CD4-positive, alpha-beta T cell treated with Interleukin-2 at 100 ng/mL for 4 hours (primary cell): ENCODE measurements at places on chromosomes 3 and 15.

- no peak for DNase-seq
Measured at GRCh38 chr3:157170861-157171260, 10.9 kb upstream of the CCNL1 start.

DNA sequence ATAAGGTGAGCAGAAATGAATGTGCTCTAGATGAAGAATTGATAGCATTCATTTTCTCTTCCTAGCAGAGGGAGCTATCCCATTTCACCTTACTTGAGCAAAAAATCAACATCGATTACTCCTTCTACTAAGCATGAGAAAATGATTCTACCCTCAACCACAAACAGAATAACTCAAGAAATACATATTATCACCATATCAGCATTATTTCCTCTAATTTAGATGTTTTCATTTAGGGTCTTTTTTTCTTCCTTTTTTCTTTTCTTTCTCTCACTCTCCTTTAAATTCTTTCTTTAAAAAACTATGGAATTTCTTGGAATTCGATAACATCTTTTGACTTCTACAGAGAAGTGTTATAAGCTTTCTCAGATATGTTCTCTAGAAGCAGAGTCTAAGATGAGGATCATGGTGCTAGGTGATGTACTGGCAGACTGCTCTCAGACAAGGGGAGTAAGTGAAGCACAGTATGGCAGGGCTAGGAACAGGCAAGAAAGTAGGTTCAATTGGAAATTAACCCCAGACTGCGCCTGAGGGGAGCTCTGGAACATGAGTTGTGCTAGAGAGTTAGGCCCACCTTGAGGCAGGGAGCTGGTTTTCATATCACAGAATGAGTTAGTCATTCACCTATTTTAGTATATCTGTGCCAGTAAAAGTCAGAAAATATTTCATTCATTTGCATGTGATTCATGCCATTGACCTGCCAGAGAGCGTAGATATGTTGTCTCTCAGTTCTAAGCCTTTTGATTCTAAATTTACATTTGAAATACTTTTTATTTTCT, 279.2 kb upstream of the KCNH8 start:
- DNase-seq, result no peak

GRCh38 chr3:71753701-71754609, at the start of gene GPR27:
Gene GPR27, plus strand, starts transcription at chr3:71753855. Its CDS starts 195 bp downstream, at chr3:71754050.
- DNase-seq, result no peak

DNA sequence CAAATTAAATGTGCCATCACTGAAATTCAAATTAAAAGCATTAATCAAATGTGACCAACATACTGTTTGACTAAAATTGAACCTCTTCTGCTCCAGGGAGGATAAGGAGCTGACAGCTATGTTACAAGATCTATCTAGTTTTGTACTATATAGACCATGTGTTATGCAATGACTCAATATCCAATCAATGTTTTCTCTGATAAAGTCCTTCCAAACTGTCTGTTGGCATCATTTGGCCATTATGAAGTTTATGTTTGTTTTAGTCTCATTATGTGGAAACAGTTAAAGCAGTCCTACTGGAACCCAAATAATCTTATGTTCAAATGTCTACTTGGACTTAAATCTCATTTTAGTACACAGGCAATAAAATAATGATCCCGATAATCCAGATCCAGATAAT, 267.0 kb upstream of the THBS1 start:
- DNase-seq, result no peak

GRCh38 chr3:126026761-126027160, 57.2 kb downstream of the SLC41A3 start:
- DNase-seq, result no peak

- DNase-seq, result no peak
Measured at GRCh38 chr3:56633602-56634535, 49.2 kb downstream of the TASOR start.
